ENCODE measurements at places on chromosomes 7 and 10. TPM values are rescaled to one million over a fixed set of nuclear protein-coding genes. Genes with fewer than 3 reads are reported as not detected.

DNA sequence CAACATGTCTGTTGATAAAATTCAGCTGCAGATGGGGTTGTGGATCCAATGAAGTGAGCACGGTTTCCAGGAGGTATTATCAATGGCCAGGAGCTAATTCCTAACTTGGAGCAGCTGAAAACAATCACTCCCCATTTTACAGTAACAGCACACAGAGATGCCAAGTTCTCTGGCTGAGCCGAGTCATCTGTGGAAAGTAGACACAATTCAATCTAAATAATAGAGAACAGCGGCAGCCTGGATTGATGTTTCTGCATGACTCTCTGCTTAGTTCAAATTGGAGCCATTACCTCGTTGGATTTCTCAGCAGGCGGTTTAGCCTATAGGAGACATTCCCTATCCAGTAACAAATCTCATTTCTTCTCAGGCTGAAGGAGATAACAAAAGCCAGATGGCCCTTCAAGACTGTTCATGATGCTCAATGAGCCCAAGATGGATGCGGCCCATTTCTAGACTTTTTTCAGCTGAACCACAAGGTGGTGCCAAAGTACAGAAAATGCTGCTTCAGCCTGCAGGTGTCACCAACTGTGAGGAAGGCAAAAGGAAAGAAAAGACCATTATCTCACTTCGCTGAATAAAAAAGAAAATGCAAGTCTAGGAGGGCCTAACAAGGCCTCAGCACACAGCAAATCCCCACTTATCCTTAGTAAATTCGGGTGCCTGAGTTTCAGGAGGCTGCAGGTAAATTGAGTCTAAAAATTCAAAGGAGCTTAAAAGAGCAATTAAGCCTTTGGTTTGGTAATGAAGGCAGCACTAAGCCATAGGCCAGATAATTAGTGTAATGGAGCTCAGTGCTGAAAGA lies 83.7 kb downstream of the SLC16A9 start:
- DNase-seq: peak; percentile 95

CARD11 gene
- total RNA-seq: 0.12 TPM

DNA sequence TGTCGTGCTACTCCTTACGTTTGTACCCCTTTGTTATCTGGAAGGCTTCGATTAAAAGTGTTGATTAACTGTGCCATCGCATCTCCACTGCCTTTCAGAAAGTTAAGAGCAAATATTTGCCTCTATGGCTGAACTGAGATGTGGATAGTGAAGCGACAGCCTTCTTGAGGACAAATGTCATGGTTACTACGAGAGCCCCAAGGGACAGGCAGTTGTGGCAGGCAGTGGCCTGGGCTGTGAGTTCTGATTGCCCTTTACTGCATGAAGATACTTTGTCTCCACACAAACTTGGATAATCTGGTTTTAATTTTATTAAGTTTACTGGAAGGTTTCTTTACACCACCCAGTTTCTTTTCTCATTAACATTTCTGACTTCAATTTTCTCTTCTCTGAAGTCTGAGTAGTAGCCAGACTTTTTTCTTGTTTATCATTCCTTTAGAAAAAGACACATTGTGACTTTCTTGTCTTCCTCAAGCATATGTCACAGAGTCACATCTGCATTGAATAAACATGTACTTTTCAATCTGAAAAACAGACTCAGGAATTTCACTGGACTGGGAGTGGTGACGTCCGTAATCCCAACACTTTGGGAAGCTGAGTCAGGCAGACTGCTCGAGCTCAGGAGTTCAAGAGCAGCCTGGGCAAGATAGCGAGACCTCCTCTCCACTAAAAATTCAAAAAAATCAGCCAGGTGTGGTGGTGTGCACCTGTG lies 1.5 kb downstream of the TAS2R41 start:
- no peak for DNase-seq

GRCh38 chr10:56586461-56586891 lies 225.4 kb upstream of the ZWINT start:
- DNase-seq: no peak

DNA sequence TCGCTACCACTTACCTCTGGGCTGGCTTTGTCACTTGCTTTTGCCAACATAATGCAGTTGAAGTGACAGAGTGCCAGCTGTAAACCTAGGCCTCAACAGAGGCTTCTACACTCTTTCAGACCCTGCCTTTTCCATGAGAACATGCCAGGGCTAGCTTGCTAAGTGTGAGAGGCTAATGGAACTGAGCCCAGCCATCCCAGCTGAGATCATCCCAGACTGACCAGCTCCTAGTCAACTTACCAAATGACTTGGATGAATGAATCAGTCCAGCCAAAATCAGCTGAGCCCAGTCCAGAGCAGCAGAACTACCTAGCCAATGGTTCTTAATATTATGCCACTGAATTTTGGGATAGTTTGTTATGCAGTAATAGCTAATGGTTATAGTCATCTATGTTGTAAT lies 34.7 kb upstream of the MKLN1 start:
- DNase-seq: no peak

CUX1 gene
- 23.2 TPM for total RNA-seq

DNA sequence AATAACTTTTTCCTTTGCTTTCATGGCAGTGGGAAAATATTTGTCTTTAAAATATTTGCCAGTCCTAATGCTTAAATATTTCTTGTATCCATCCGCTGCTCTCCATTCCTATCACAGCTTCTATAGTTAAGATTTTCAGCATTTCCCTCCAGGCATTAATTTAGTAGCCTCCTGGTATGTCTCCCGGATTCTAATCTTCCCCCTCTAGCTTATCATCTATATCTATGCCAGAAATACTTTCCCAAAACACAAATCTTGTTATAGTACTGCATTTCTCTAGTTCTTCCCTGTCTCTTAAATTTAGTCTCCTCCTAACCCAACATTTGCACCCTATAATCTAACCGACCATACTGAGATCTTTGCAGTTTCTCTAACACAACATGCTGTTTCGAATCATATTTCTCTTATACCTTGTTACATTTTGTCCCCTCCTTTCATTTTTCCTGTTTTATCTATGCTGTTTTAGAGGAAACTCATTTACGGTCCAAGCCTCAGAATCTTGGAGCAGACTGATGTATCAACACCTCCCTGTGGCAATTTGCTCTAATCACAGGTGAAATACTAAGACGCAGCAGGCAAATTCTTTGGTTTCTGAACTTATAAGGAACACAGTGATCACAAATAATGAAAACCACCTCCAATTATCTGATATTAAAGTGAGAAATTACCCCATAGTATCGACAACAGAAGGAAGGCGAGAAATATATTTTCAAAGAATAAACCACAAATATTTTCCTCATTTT lies 10.3 kb downstream of the CNTNAP2 start:
- DNase-seq: no peak

GRCh38 chr10:51747216-51747615 lies 47.8 kb upstream of the CSTF2T start:
- DNase-seq: peak; percentile 75

DNA sequence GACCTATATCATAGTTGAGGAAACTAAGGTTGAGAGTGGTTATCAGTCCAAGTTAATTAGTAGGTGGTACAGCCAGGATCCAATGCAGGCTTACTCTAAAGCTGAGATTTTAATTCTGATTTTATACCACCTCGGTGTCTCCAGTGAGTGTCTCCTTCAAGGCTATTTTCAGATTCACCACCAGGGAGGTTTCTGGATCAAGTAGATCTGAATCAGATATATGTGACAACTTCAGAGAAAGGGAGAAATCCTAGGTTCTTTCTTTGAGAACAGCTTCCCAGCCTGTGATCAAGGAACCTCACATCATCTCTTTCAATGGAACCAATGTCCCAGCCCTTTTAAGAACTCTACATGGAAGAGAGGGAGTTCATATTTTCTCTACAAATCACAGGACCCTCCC lies 429.2 kb downstream of the SORCS3 start:
- DNase-seq: no peak

TLX1 gene
- 0.14 TPM for total RNA-seq

LEP gene
- not detected for total RNA-seq

POM121L12 gene
- total RNA-seq: not detected

DNA sequence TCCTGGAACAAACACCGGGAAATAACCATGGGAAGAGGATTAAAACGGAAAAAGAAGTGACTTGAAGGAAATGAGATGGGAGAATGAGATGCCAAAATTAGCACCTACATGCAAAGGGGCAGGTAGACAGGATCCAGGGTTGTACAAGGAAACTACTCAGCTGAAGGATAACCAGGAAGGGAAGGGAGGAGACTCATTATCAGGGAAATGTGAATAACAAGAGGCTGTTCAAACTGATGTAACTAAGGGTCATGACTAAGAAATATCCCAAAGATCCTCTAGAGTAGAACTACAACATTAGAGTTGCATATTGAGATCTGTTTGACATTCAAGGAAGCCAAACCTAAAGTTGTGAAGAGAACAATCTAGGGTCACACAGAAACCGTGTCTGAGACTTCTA lies 166.2 kb upstream of the SP8 start:
- DNase-seq: no peak

Measured in G401 (cell line).